ENCODE measurements at places on chromosomes 7 and 10.

GRCh38 chr7:70322856-70323255 is 724.6 kb downstream of the AUTS2 start:
- DNase-seq, result no peak

GRCh38 chr10:34298346-34298818 is 516.7 kb downstream of the PARD3 start:
- no peak for DNase-seq

DNA sequence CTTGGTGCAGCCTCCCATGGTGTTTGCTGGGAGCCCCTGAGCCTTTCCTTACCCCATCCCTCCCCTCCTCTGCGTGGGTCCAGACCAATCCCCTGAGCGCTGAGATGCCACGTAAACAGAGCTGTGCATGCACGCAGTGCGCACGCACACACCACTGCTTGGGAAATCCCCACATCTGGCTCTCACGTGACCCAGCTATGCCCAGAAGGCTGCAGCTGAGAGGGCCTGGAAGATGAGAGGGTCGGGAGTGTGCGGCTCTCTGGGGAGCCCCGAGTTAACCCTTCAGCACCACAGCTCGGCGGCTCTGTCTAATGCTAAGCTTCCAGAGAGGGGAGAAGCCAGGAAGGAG is 177.2 kb downstream of the SH3PXD2A start:
- DNase-seq, result peak; percentile 56

DNA sequence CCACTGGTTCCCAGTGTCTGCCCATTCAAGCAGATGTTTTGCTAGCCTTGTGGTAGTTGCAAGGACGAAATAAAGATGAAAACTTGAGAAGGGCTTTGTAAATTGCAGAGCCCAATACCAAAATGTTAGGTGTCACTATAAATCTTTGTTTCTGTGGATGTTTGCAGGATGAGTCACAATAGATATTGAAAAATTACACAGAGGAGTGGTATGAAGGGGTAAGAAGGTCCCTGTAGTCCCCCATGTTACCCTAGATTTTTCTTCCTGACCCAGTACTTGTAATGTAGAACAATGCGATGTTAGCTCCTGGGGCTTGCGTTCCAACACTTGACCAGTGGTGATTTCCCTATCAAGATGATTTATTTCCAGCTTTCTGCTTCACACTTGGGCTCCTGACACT is 102.6 kb upstream of the LYZL1 start:
- DNase-seq, result no peak

- no peak for DNase-seq
These were observed 43.4 kb downstream of the INHBA start for GRCh38 chr7:41659539-41659938.

- no peak for DNase-seq
These were observed 97.0 kb upstream of the PPIF start for GRCh38 chr10:79250259-79250658.

GRCh38 chr10:125984865-125985495 is 88.6 kb downstream of the FANK1 start:
- no peak for DNase-seq

DNA sequence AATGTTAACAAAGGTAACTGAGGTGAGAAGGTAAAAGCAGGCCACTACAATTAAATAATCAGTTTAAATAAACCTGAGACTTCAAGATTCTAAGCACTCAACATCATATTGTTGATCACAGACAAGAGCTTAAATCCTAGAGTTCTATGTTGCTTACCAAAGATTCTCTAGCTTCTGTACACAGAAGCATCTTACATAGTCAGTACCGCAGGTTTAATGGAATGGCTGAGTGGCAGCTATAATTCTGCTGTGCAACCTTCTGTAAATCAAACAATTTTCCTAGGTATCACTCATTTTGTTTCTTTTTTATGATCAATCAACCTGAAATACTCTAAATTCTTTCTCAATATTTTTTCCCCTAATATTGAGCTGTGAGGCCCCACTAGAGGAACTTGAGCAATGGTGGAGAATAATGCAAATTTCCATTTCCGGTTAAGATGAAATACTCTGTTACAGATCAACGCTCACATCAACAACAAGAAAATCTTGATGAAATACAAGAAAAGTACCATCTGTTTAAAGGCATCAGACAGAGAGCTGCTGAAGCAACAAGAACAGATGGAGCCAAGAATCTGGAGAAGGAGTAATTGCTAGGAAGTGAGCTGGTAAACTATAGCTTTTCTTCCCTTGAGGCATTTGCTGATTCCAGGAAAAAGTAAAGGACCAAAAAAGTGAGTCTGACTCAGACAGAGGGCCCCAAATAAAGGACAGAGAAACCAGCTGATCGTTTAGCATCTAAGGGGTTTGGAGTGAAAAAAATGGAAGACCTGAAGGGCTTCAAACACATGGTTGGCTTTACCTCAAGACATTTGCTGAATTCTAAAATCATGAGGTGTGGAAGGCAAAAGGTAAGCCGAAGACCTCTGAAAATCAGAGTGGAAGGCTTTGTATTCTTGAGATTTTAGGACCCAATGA is 22.6 kb downstream of the PNPLA8 start:
- DNase-seq, result no peak

DNA sequence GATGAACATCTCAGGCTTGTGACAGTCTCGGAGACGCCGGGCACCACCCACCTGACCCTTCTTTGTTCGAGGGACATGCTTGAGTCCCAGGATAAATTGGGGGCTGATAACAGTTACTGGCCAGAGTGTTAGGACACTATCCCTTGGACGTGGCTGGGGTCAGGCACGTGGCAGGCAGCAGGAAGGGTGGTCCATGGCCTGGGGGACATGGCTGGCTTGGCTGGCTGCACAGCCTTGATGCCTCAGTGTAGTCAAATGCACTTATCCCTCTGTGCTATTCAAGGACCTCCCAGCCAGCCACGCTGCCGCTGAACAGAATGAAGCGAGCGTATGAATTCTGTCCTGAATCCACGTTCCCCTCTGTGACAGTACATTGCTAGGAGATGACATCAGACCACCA is 662.0 kb upstream of the FOXK1 start:
- no peak for DNase-seq

- no peak for DNase-seq
These were observed 96.4 kb downstream of the BUB3 start for GRCh38 chr10:123250640-123251039.
